ENCODE measurements at places on chromosomes 12 and 14.

- peak overlapping the region; percentile 74 for H3K27ac ChIP-seq
- no peak overlapping the region for H3K4me3 ChIP-seq
These were observed 484.4 kb downstream of the ATP23 start for GRCh38 chr12:58425481-58426392.

- no peak overlapping the region for H3K4me3 ChIP-seq
- DNase-seq = no peak
- no peak overlapping the region for H3K27ac ChIP-seq
These were observed 55.2 kb downstream of the SLC25A21 start for GRCh38 chr14:37116933-37117849.

- no peaks in the 10 kb centered on the region for H3K4me1 ChIP-seq
- no peak for DNase-seq
- no peak overlapping the region for H3K4me3 ChIP-seq
- H3K27ac ChIP-seq = no peak overlapping the region
- no peaks in the 10 kb centered on the region for H3K36me3 ChIP-seq
- no peaks in the 10 kb centered on the region for H3K27me3 ChIP-seq
These were observed 33.8 kb downstream of the KCNK10 start for GRCh38 chr14:88289234-88289633.

GRCh38 chr12:32768518-32768917 lies 12.8 kb upstream of the YARS2 start:
- no peaks in the 10 kb centered on the region for H3K27me3 ChIP-seq
- DNase-seq = no peak
- H3K4me1 ChIP-seq = no peaks in the 10 kb centered on the region
- no peak overlapping the region for H3K27ac ChIP-seq
- H3K36me3 ChIP-seq = no peaks in the 10 kb centered on the region

DNA sequence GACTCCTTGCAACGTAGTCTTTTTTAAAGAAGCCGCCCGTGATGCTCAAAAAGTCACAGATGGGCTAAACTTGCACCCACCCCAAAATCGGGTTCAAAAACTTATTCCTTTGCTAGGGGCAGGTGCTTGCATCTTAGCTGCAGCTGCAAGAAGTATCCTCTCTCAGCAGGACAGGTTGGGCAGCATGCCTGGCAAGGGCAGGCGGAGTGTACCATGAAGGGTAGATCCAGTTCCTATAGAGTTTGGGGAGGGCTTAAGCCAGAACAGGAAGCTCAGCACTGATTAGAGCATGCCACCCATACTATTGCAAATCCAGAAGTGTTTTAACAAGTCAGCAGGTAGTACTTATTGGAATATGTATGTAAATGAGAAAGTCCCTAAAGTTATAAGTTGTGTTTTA lies 48.7 kb downstream of the CPM start:
- H3K27me3 ChIP-seq = no peaks in the 10 kb centered on the region
- DNase-seq = no peak
- H3K4me3 ChIP-seq = no peak overlapping the region
- no peaks in the 10 kb centered on the region for H3K36me3 ChIP-seq
- no peaks in the 10 kb centered on the region for H3K4me1 ChIP-seq

GRCh38 chr14:52860910-52861309 lies 69.5 kb upstream of the GNPNAT1 start:
- no peak for DNase-seq
- H3K36me3 ChIP-seq = peaks cover 25% of the 10 kb centered on the region
- H3K4me1 ChIP-seq = no peaks in the 10 kb centered on the region
- no peak overlapping the region for H3K27ac ChIP-seq

DNA sequence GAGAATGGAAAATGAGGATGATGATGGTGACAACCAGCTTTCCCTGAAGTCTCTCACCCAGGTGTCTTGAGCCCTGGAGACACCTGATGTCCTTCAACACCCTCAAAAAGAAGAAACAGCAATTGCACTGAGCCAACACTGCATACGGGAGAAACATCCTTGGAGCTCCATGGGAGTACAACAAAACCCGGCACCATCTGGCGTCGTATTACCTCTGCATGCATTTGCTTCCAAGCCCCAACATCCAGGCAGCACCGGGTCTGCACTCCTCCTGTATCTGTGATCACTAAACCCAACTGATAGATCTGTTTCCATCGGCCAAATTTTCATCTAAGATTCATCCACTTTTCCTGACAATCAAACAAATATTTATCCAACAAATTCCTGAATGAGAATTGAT lies 249.9 kb downstream of the DPF3 start:
- no peaks in the 10 kb centered on the region for H3K4me1 ChIP-seq
- no peak overlapping the region for H3K4me3 ChIP-seq
- H3K36me3 ChIP-seq = no peaks in the 10 kb centered on the region
- no peaks in the 10 kb centered on the region for H3K27me3 ChIP-seq

DNA sequence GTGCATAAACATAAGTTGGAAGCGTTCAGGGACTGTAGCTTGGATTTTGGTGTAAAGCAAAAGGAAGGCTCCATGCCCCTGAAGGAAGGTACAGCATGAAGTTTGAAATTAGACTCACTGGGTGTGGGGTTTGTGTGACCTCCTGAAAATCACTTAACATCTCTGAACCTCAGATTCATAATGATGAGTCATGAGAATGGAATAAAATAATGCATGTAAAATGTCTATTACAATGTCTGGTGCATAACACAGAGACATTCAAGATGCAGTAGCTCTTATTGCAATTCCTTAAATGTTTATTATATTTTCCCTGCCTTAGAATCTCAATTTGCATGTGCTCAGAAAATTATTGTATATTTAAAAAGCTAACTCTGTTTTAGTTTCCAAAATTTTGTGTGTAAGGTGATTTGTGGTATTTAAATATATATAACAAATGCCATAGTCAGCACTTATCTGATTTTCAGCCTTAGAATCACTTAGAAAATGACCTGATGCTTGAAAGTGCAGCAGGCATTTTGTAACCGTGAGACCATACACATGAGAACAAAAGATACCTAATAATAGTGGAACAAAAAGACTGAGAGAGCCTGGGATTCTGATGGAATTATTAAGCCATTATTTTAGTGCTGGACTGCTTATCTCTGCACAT lies 66.3 kb downstream of the E2F7 start:
- H3K4me1 ChIP-seq = no peaks in the 10 kb centered on the region
- DNase-seq = no peak
- no peaks in the 10 kb centered on the region for H3K27me3 ChIP-seq
- H3K36me3 ChIP-seq = no peaks in the 10 kb centered on the region
- no peak overlapping the region for H3K4me3 ChIP-seq
